ENCODE measurements at places on chromosomes 13 and 19. TPM values are rescaled to one million over a fixed set of nuclear protein-coding genes. Genes with fewer than 3 reads are reported as not detected.

DNA sequence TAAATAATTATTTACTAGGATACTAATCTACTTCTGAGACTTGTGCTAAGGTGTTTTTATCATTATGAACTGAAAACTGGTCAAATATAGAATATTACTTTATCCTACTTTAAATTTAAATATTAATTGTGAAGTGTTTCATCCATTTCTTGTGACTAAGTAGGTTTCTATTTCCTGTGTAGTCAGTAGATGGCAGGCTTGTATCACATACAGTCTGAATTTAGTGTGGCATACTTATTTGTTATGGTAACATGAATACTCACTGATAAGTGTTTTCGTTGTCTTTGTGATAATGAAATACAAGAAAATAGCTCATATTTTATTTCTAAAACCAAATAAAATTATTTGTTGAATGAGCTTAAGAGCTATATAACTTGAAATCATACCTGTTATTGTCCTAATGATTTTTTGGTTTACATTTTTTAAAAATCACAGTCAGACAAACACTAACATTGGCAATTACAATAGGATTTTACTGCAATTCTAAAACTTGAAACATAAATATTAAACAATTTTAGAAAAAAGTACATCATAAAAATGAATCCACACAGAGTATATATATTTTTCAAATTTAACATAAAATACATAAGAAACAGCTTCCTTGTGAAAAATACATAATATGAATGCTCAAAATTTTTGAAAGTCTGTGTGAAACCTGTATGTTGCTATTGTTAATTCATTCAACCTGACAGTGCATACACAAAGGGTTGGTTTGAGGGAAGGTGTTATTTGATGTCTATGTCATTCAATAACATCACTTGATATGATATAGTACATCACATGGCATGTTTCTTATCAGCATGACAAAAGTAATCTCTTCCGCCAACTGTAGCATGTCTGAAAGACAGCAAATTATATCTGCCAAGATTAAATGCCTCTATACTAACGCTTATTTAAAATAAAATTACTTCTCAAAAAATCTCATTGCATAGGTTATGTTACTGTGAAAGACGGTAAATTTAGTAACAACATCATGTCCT, 904.8 kb upstream of the PCDH20 start:
- no peak for DNase-seq

DNA sequence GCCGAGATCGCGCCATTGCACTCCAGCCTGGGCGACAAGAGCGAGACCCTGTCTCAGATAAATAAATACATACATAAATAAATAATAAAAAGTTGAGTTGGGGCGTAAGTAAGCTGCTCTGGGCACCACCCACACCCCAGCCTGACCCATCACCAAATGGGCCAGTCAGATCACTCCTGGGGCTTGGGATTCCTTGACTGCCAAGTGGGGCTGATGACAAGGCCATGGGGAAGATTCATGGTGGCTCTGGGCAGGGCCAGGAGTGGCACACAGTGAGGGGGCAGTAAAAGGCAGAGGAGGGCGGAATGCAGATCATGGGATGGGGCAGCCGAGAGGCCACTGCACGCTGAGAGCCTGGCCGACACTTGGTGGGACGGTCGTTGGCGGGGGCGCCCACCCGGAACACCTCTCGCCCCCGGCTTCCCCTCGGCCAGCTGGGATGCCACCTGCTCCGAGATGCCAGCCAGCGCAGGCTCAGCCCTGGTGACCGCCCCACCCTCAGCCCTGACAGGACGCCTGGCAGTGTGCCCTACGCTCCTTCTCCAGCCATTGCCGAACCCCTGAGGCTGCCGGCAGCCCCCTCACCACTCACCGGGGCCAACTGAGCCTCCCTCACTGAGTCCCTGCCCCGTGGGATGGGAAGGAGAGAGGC, 10.9 kb downstream of the ZNF653 start:
- no peak for DNase-seq

GRCh38 chr19:4539693-4540581, at the start of gene LRG1:
TSS of gene LRG1 (minus strand) at chr19:4540036. CDS start at chr19:4540013, 23 bp downstream.
- peak; percentile 88 for DNase-seq

GRCh38 chr19:48862827-48863226, 5.6 kb downstream of the PLEKHA4 start:
- DNase-seq, result no peak

DNA sequence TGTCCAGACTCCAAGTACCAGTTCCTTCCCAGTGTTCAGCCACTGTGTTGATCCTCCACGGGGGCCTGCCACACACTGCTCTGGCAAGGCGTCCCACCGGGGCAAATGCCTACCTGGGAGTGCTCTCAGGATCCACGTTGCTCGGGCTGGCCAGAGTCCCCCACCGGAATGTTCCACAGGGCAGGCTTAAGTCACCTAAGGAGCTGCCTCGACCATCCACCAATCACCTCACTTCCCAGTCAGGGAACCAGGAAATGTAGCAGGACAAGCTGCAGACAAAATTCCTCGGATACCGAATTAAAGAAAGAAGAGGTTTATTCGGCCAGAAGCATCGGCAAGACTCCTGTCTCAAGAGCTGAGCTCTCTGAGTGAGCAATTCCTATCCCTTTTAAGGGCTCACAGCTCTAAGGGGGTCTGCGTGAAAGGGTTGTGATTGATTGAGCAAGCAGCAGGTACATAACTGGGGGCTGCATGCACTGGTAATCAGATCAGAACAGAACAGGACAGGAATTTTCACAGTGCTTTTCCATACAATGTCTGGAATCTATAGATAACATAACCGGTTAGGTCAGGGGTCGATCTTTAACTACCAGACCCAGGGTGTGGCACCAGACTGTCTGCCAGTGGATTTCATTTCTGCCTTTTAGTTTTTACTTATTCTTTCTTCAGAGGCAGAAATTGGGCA, 56.9 kb upstream of the EDNRB start:
- DNase-seq, result no peak

DNA sequence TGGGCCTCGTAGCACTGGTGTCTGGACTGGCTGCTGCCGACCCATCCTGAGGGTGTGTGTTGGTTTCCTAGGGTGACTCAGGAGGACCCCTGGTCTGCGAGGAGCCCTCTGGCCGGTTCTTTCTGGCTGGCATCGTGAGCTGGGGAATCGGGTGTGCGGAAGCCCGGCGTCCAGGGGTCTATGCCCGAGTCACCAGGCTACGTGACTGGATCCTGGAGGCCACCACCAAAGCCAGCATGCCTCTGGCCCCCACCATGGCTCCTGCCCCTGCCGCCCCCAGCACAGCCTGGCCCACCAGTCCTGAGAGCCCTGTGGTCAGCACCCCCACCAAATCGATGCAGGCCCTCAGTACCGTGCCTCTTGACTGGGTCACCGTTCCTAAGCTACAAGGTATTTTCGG, 13.8 kb downstream of the TIMM13 start:
- no peak for DNase-seq

GRCh38 chr13:39963612-39964011, 308.1 kb downstream of the COG6 start:
- no peak for DNase-seq

DNA sequence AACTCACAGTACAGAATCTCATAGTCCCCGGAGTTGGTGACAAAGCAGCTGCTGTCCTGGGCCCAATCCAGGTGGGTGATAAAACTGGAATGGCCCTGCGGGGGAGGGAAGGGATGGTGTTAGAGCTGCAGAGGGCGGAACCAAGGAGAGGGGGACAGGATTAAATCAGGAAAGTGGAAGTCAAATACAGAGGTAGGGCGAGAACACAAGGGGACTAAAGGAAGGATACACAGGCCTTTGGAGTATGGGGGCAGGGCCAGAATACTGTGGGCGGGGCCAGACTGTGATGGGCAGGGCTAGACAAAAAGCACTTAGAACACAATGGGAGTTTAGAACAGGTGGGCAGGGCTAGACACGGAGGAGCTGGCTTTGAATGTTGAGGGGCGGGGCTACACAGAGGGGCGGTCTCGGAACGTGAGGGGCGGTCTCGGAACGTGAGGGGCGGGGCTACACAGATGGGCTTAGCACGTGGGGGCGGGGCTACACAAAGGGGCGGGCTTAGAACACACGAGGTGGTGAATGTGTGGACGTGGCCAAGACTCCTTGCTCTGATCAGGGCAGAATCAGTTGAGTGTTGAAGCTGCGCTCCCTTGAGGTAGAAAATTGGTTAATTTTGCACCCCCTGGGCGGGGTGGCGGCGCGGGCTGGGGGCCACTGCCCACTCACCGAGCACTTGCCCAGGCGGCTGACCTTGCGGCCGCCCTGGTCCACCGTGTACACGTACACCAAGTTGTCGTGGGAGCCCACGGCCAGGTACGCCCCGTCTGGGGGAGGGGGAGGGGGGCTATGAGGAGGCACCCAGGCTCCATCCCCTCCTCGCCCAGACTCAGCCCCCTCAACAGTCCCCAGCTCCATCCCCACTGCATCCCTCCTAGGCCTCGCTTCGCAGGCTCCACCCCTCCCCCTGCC, 14.0 kb upstream of the GPR4 start:
- DNase-seq, result peak; percentile 71

Gene LILRB5
- 5.3 TPM for total RNA-seq

DNA sequence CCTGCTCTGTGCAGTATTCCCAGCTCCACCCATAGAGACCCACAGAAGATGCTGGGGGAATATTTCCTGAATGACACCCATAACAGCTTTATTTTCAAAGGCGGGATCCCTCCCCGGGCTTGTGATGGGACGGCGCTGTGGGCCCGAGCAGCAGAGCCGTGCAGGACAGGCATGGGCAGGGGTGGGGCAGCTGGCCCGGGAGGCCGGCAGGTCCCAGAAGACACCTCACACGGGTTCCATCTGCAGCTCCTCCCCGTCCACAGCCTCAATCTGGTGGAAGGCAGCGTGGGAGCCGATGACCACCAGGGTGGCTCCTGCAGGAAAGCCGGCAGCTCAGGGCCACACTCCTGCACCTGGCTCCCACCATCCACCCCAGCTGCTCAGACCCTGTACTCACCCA, 2.5 kb downstream of the RABAC1 start:
- no peak for DNase-seq

DNA sequence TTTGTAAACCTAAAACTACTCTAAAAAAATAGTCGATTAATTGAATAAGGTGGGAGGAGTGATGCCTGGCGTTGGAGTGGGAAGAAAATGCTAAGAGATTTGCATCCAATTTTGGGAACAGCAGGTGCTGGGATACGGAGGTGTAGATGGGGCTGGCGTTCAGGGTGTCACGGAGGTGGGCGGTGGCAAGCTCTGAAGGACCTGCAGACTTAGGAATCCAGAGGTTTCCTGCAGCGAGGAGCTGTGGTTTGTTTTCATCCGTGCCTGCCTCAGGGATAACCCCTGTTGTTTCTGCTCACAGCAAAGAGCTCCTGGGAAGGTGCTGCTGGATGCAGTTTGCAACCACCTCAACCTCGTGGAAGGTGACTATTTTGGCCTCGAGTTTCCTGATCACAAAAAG, 166.4 kb upstream of the RNF113B start:
- no peak for DNase-seq

GRCh38 chr19:33740811-33741396, 55.8 kb upstream of the KCTD15 start:
- DNase-seq, result no peak

- DNase-seq, result no peak
Observed at GRCh38 chr19:726993-727956, 18.5 kb downstream of the PALM start.

Gene WDR88
- total RNA-seq, result not detected

Gene ZNF627
- total RNA-seq, result 20.7 TPM

Gene ZSCAN22
- 3.5 TPM for total RNA-seq

- no peak for DNase-seq
Observed at GRCh38 chr13:99828735-99829134, 142.8 kb downstream of the ZIC5 start.

- no peak for DNase-seq
Observed at GRCh38 chr13:72852207-72852606, 70.3 kb downstream of the PIBF1 start.

Gene SPACA6
- 25.6 TPM for total RNA-seq

DNA sequence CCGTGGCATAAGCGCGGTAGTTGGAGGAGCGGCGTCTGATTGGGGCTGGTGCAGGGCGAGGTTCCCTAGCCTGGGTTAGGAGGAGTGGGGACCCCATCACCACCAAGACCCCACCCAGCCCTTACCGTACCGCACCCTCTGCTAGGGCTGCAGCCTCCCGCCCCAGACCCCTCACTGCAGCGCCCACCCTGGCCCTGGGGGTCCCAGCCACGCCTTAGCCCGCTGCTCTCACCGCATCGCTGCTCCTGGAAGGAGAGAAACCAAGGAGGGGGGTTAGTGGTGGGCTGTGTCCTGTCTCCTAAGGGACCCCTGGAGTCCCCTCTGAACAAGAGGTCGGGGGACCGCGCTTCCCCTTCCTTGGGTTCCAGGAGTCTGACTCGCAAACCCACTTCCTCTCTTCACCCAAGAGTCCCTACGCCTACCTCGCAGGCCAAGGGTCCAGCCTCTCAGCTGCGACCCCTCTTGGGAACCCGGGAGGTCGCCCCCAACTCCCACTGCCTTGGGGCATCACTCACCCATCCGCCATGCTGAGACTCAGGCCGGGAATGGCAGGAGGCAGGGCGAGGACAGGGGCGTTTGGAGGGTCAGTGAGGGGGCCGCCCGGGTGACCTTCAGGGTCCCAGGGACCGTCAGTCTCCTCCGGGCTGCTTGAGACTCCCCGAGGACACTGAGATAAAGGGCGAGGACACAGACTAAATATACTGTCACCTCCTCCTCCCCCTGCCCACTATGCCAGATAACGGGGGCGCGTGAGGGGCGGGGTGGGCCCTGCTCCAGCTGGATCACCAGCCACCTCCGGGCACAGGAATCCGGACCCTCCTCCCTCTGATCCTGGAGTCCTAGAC, at the start of gene TNNI3:
TNNI3 (minus strand) TSS at position 669 of the 845 bp plus-strand sequence; CDS start at position 526, 143 bp downstream.
- DNase-seq, result no peak

Gene GARIN5B
- total RNA-seq, result not detected

Gene SYNGR4
- not detected for total RNA-seq

DNA sequence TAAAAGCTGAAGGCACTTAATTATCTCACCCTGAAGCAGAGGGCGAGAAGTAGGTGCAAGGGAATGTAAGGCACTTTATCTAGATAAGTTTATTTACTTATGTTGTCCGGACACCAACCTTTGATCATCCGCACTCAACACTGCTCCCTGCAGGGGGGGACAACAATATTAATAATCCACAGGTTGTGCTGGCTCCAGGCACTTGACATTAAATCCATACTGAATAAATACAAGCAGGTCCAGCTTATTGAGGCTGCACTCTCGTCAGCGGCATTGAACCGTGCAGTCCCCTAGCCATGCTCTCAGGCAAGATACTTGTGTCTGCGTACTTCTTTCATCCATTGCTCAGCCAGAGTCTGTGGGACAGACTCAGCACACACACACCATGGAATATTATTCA, 374.5 kb upstream of the NBEA start:
- DNase-seq, result no peak

Measured in ureter (tissue), 1 donor.